ENCODE measurements at places on chromosomes 13 and 19. TPM values are rescaled to one million over a fixed set of nuclear protein-coding genes. Genes with fewer than 3 reads are reported as not detected.

DNA sequence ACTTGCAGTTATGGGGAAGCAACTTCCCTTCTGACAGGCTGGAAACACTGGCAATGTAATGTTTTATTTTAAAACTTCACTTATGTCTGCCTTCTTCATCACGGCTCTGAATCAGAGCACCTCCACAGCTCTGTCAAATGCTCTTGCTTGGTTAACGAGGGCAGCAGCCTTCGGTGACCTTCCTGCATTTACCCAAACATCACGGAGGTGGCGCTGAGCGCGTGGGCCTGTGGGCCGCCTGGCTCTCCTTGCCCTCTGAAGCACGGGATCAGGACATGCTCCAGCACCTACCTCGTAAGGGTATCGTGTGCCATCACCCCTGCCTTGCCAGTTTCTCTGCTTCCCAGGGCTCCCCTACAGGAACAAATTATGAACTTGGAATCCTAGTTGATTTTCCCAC lies 310.0 kb downstream of the TEX29 start:
- H3K4me1 ChIP-seq: no peaks in the 10 kb centered on the region
- DNase-seq: no peak
- H3K36me3 ChIP-seq: no peaks in the 10 kb centered on the region
- H3K4me3 ChIP-seq: no peak overlapping the region
- H3K27me3 ChIP-seq: peaks cover 23% of the 10 kb centered on the region

GRCh38 chr13:112723771-112724170 lies 33.9 kb downstream of the ATP11A start:
- DNase-seq: no peak
- H3K36me3 ChIP-seq: no peaks in the 10 kb centered on the region
- peaks cover 55% of the 10 kb centered on the region for H3K4me1 ChIP-seq
- no peaks in the 10 kb centered on the region for H3K27me3 ChIP-seq

DNA sequence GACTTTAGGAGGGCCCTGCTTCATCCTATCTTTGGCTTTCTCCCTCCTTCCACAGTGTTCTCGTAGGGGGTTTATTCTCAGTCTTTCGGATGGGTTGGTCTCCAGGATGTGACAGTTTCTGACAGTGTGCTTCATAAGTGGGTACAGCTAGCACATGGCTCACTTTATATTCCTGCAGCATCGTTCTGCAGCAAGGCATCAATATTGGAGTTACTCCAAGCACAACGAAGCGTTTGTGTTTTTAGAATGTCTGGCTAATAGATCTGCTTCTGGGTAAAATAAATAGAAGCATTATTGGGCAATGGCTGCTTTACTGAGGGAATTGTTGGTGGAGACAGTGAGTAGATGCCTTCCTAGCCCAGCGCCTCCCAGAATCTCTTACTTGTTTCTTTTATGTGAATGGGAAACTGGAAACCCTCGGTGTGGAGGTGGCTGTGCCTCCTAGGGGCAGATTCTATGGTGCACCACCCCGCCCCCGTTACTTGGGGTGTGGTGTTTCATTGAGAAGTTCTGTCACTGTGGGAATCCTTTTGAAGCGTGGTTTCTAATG lies 2.0 kb downstream of the FARP1 start:
- peak overlapping the region; percentile 57 for H3K27ac ChIP-seq
- H3K36me3 ChIP-seq: no peaks in the 10 kb centered on the region
- peak overlapping the region; percentile 65 for H3K4me3 ChIP-seq
- no peaks in the 10 kb centered on the region for H3K27me3 ChIP-seq
- peak; percentile 49 for DNase-seq

DNA sequence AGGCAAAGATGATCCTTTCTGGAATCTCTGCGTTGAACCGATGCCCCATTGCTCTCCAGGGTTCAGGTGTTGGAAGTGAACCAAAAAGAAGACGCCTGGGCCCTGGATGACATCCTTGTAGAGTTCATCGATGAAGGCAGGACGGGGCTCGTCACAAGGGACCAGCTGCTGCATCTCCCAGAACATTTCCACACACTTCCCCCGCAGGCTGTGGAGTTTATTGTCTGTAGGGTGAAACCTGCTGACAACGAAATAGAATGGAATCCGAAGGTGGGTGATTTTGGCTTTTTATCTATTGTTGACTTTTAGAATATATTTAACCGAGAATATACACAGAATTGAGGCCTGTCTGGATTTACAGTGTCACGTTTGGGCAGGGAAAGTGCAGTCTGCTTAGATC lies 58.4 kb downstream of the SLC7A9 start:
- H3K4me1 ChIP-seq: no peaks in the 10 kb centered on the region
- H3K4me3 ChIP-seq: no peak overlapping the region
- no peak overlapping the region for H3K27ac ChIP-seq
- no peaks in the 10 kb centered on the region for H3K36me3 ChIP-seq
- no peak for DNase-seq

DNA sequence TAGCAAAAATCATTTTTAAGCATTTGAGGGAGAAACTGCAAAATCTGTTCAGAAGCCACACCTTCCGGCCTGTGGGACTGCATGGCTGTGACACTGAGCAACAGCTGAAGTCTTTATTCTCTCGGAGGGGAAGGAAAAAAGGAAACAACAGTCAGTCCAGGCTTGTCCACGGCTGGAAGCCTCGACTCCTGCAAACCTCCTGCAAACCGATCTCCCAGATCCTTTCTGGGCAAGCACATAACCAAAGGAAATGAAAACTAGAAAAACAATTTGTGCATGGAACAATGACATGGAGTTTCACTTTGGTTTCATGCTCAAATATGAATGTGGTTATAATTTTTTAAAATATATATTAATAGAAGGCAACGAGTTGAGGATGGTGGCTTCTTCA lies 1.0 kb downstream of the COL4A1 start:
- H3K4me1 ChIP-seq: peaks cover 21% of the 10 kb centered on the region
- DNase-seq: no peak
- H3K36me3 ChIP-seq: no peaks in the 10 kb centered on the region
- H3K4me3 ChIP-seq: peak overlapping the region; percentile 88
- peak overlapping the region; percentile 80 for H3K27ac ChIP-seq

GRCh38 chr19:28907534-28907933 lies 305.4 kb downstream of the UQCRFS1 start:
- no peaks in the 10 kb centered on the region for H3K27me3 ChIP-seq
- DNase-seq: no peak
- H3K27ac ChIP-seq: no peak overlapping the region
- H3K4me1 ChIP-seq: no peaks in the 10 kb centered on the region
- H3K36me3 ChIP-seq: no peaks in the 10 kb centered on the region

The MBD3L2 gene
- total RNA-seq: not detected

The NKG7 gene
- not detected for total RNA-seq

The PINLYP gene
- total RNA-seq: 4.7 TPM

The JSRP1 gene
- 0.30 TPM for total RNA-seq

All from hepatocyte (in vitro differentiated cells).